ENCODE measurements at places on chromosomes 16 and 17.

DNA sequence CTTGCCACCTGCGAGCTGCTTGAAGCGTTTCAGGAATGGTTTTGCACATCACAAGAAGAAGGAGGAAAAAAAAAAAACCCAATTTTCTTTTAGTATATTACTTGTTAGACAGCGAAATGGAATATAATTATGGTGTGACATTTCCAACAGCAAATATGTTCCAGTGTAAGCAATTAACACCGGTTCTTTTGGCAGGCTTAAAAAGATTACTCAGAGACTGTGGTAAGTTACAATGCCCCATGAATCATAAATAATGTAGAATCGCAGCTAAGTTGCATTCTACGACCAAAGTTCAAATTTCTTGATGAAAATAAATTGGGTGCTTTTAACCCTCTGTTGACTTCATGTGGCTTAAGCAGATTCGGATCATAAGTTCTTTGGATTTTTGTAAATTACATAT, 245.2 kb downstream of the XYLT1 start:
- no peak for DNase-seq

DNA sequence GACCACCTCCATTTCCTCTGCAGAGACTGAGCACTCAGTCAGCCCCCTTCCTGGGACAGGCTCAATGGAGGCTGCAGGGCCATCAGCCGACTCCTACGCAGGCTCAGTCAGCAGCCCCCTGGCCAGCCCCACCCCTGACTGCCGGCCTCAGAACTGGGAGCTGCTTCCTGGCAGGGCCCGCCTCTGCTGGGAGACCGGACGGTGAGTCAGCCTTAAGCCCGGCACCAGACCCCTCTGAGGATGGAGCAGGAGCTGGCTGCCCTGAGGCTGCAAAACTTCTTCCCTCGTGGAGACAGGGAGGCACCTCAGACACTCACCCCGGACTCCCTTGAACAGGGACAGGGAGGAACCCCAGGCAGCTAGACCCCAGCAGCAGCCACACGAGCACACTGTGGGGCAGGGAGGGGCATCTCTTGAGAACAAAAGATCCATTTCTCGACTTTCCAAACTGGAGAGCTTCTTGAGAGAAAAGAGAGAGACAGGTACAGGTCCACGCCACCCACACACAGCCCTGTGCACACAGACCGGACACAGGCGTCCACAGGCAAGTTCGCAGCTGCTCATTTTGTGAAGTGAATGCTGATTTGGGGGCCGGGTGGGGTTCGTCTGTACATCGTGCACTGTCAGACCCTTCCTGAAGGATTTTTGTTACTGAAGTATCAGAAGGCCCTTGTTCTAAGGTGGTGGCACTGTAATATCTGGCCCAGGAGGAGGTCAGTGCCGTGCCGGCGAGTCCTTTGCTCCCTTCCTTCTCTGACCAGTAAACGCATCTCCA, 1.3 kb upstream of the TUBB3 start:
- peak; percentile 45 for DNase-seq

GRCh38 chr17:8963647-8964258, 1.8 kb downstream of the PIK3R5 start:
- DNase-seq = no peak

GRCh38 chr16:85157813-85158742, 45.8 kb upstream of the CIBAR2 start:
- DNase-seq = peak; percentile 85

GRCh38 chr17:81018044-81018802, 16.7 kb upstream of the BAIAP2 start:
- DNase-seq = no peak

- peak; percentile 66 for DNase-seq
These were observed 5.9 kb downstream of the CA5A start for GRCh38 chr16:87930456-87930855.

DNA sequence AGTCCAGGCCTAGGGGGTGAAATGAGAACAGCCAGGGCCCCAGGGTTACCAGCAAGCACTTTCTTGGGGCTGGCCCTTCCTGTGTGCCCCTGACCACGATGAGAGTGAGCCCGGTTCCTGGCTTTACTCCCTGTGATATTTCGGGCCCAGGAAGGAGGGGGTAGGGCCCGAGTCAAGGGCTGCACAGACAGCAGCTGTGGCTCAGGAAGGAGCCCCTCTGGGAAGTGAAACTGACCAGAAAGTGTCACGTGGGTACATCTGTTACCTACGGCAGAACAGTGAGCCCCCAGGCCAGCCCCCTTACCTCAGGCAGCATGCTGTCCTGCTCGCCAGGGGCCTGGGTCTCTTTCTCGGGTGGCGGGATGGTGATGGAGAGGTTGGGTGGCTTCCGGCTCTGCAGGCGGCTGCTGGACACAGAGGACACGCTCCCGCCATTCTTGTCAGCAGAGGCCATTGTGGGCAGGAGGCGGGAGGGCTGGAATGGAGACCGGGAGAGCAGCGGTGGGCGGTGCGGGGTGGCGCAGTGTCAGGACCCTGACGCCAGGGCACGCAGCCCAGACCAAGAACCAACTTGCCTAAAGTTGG, 13.8 kb downstream of the AANAT start:
- no peak for DNase-seq

DNA sequence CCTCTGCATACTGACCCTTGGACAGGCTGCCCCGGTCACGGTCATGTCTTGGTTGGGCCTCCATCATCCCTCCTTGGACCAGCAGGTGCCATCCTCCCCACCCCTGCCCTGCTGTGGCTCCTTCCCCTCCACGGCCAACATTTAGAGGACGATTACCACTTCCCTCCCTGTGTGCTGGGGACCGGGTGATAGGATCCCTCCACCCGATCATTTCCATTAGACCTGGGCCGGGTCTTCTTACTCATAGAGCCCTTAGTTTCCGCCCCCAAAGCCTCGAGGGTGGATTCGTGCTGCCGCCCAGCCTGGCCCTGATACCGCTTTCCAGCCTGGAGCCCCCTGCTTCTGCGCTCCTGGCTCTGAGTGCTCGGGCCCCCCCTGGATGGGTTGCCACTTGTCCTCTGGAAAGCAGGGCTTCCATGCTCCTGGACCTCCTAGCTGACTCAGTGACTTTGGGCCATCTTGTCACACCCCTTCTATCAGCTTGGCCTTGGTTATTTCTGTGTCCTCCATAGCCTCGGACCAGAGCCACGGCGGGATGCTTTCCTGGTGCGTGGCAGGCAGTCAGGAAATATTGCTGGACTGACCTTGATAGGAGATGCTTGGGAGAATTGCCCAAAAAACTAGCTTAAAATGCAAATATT, 171.4 kb downstream of the SEC14L1 start:
- no peak for DNase-seq

DNA sequence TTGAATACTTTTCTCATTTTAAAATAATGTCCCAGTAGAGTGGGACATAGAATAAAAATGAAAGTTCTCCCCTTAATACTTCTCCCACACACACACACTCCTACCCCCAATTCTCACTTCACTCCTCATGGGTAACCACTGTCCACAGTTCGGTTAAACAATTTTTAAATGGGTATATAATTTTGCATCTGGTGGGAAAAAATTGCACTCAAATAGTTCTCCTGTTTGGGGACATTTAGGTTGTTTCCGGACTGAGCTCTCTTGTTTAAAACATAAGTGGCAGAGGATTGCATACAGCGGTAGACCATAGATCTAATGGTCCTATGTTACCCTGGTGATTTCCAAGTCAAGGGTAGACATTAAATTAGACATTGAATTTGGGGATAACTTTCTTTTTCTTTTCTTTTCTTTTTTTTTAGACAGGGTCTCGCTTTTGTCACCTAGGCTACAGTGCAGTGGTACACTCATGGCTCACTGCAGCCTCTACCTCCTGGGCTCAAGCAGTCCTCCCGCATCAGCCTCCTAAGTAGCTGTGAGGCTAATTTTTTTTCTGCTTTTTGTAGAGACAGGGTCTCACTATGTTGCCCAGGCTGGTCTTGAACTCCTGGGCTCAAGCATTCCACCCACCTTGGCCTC, 138.3 kb downstream of the SOCS1 start:
- DNase-seq = no peak

DNA sequence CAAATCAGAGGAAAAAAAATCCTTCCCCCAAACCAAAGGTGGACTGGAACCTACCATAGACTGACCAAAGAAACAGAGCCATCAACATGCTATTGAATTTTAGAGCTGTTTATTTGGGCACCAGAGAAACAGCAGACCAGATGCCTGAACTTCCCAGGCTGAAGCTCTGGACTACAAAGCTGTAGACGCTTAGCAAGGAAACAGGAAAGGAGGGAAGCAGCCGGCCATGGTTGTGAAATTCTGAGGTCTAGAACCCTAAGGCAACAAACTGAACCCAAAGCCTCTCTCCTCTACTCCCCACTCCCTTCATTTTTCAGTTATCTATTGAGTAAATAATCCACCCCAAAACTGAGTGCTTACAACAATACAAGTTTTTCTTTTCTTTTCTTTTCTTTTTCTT, 45.4 kb upstream of the MEIOC start:
- no peak for DNase-seq

GRCh38 chr16:15518381-15519351, 84.3 kb downstream of the BMERB1 start:
- DNase-seq = no peak

DNA sequence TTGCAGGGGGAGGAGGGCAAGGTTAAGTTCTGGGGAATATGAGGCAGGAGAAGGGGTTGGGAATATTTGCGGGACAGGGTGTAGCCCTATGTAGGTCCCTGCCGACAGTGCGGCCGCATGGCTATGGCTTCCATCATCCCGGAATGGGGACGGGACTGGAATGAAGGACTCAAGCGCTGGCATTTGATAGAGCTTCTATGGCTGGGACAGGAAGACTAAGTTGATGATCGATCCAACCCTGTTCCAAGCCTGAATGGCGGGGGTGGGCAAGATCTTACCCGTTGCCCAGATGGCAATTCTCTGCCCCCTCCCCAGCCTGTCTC, 47.1 kb downstream of the SRCIN1 start:
- no peak for DNase-seq

DNA sequence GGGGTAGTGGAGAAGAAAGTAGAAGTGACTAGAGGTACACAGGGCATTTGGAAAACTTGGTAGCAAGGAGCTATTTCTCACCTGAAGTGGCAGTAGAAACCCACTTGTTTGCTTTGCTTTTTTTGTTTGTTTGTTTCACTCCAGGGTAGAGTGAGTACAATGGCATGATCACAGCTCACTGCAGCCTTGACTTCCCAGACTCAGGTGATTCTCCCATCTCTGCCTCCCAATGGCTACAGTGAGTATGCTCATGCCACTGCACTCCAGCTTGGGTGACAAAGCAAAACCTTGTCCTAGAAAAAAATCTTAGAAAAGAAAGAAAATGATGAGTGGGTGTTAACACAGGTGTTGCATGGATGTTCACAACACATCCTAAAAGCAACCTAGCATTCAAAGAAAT, 40.4 kb downstream of the SCNN1G start:
- no peak for DNase-seq

GRCh38 chr17:19646788-19647696, 1.5 kb upstream of the ALDH3A2 start:
- no peak for DNase-seq

DNA sequence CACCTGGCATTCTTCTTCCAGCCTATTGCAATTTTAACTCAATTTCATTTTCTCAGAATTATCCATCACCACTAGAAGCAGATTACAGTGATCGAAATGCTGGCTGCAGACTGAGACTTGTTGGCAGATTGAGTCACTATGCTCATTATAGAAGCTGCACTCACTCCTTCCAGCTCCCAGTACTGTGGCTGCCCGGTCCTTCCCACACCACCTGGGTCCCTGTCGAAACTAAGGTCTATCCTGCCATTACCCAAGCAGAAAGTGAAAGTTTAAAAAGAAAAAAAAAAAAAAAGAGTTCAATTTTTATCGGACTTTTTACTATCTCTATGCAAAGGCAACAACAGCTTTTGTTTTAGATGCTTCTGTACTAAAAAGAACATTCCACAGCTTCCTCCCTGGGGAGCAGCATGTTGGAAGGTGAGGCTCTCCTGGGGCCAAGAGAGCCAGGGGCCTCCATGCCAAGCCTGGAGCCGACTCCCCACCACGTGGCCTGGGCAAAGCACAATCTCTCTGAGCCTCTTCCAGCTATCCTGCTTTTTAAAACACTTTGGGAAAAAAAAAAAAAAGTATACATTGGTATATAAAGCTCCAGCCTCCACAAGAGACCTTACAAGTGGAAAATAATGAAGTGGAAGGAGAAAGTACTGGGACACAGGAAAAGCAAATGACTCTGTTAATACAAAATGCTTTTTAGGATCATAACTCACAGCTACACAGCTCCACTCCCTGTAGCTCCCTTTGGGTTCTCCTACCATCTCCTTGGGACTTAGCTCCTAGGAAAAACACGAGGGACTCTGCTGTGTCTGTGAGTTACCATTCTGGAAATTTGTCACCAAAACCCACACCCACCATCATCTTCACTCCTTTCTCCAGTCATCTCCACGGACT, 77.8 kb downstream of the USP31 start:
- DNase-seq = no peak

GRCh38 chr17:5050278-5050677, 15.1 kb upstream of the SLC52A1 start:
- DNase-seq = no peak

GRCh38 chr17:78977997-78978973, 1.4 kb downstream of the LGALS3BP start:
- no peak for DNase-seq

DNA sequence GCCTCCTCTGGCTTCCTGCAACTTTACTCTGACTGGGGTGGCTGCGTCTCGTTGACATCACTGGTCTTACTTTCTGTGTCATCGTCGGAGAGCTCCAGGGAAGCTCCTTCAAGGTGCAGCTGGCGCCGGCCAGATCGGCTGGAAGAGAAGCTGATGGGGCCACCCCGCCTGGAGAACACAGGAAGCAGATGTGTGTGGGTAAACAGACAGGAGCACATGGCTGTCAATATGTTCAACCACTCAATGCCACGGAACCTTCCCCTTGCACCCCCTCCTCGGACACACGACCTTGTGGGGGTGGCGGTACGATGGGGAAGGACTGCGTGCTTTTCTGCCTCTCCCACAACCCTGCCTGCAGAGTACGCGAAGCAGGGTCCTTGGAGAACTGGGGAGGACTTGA, 40.1 kb downstream of the NDEL1 start:
- no peak for DNase-seq

DNA sequence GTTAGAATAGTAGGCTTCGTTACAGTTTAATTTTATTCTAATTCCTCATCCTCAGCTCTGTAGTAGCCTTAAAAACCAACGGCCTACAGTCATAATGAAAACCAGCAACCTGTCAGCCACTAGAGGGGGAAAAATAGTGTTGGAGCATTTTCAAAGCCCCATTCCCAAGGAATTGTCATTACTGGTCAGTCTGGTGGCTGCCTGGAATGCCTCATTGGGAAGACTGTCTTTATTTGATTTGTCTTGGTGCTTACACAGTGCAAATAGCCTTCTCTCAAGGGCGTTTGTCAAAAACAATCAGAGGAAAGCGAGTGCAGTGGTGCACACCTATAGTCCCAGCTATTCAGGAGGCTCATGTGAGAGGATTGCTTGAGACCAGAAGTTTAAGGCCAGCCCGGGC, 4.7 kb downstream of the LPCAT2 start:
- no peak for DNase-seq

DNA sequence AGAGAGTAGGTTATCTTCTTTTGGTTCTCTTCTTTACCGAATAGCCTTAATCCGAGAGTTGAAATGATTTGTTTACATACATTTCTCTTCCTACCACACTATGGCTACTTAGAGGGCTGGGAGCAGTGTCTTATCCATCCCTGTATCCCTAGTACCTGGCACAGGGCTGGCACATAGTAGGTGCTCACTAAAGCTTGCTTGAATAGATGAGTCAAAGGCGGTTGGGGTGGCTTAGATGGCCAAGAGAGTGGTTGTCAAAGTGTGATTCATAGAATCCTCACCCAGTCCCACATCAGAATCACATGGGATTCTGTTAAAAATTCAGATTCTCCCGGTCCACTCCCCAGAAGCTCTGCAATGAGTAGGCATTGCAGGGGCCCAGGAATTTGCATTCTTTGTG, 11.1 kb downstream of the CHAD start:
- no peak for DNase-seq

GRCh38 chr16:4298761-4299522, 16.9 kb upstream of the GLIS2 start:
- DNase-seq = peak; percentile 77

Measured in iPS-NIHi11 (cell line).